Pons (tissue), 1 donor: ENCODE measurements at places on chromosomes 6 and 20.

GRCh38 chr20:13874394-13875157 is 89.7 kb downstream of the NDUFAF5 start:
- DNase-seq = no peak

DNA sequence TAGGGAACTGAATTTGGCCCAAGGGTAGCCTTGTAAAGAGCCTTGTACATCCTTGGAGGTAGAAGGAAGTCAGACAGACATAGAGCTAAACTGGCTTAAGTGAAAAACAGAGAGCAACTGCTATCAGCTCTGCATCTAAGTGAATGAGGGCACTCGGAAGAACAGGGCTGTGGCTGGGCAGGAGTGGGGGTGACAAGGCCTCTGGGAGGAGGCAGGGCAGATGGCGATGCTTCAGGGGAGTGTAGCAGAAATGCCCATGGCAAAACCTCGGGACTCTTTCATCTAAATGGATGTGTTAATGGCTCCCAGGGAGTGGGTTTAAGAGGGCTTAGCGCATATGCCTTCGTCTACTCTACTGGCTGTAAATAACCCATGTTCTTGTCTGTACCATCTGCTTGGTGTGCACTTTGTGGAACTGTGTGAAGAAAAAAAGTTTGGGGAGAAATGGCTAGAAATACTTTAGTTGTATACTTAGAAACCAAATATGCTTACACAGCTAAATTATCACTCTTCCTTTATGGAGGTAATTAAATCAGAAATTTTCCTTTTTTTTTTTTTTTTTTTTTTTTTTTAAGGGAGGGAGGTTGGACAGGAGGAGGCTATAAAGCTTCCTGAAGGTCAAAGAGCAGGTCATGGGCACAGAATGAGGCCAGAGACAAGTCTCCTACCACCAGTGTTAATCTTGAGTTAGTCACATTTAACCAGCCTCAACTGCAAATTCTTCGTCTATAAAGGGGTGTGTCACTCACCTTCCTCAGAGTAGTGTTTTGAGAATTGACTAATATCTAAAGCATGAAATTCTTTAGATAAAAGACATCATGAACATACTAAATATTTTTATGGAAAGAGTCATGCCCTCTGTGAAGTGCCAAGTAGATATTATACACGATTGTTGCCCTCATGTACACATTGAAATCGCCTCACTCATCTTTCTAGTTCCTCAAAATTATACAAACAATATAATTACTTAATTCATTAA is 60.9 kb downstream of the FYN start:
- no peak for DNase-seq

GRCh38 chr6:83879746-83880145 is 20.3 kb downstream of the CYB5R4 start:
- no peak for DNase-seq

GRCh38 chr6:36610956-36611336 is 16.8 kb downstream of the SRSF3 start:
- no peak for DNase-seq

GRCh38 chr6:114471450-114471849 is 128.6 kb upstream of the HS3ST5 start:
- DNase-seq = no peak

- no peak for DNase-seq
Observed at GRCh38 chr6:31247813-31248212, 24.1 kb downstream of the HLA-C start.

DNA sequence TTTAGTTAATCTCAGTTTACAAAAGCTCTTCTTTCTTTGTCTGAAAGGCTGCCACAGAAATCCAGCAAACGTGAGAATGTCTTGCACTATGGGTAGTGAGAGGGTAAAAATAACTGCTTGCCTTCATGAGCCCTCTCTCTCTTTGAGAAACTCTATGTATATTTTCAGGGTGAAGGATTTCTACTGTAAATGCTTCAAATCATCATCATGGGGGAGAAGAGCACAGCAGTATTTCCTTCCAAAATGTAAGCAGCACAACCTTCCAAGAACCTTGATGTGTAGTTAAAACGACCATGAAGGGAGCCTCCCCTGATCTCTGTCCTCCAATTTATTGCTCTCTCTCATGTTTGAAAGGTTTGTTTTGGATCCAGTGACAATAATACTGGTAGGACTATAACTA is 141.3 kb upstream of the CENPW start:
- no peak for DNase-seq

DNA sequence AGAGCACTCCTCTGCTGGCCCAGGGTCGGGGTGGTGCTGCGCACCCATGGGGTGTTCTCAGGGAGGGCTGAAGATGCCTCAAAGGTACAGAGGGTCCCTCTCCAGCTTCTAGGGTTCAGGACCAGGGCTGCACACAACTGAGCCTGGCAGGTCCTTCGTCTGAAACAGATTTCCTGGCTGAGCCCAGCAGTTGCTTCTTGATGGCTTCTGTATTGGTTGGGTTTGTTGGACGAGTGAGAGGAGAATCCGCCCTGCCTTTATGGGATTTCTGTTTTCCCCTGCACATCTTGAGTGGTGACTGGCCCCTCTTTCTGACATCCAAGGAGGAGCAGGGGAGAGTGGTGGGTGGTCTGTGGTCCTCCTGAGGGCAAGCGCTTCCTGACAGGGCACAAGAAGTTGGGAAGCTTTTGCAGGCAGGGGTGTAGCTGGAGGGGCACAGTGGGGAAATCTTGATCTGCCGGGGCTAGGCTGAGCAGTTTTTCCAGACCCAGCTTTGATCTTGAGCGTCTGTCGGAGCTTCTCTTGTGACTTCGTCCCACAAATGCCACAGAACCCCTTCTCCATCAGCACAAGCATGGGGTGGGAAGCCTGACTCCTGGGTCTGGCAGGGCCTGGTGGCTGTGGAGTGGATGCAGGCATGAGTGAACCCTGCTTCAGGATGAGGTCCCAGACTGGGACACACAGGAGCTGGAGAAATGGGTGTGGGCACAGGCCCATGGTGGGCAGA is 116.5 kb downstream of the SYNDIG1 start:
- no peak for DNase-seq
